ENCODE measurements at places on chromosomes 5 and 9. TPM values are rescaled to one million over a fixed set of nuclear protein-coding genes. Genes with fewer than 3 reads are reported as not detected.

- DNase-seq, result no peak
Observed at GRCh38 chr5:171984748-171985419, 21.6 kb downstream of the FBXW11 start.

DNA sequence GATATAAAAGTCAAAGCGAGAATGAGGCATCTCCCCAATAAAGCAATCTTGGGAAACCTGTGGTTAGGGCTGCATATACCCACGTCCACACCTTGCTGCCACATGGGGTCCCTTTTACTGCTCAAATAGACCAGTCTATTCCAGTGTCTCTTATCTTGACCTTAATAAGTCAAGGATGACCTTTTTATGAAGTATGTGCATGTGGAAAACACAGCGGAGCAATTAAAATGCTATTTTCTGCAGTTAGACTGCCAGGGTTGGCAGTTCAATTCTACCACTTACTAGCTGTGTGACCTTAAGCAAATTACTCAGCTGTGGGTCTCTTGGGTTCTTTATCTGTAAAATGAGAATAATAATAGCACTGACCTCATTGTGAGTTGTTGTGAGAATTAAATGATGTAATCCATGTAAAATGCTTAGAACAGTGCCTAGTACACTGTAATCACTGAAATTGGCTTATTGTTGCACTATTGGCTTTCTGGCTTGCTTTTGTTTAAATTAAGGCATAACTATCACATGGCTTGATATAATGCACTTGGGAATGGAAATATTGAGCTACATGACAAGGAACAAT, 67.8 kb upstream of the HSPB3 start:
- DNase-seq, result no peak

DNA sequence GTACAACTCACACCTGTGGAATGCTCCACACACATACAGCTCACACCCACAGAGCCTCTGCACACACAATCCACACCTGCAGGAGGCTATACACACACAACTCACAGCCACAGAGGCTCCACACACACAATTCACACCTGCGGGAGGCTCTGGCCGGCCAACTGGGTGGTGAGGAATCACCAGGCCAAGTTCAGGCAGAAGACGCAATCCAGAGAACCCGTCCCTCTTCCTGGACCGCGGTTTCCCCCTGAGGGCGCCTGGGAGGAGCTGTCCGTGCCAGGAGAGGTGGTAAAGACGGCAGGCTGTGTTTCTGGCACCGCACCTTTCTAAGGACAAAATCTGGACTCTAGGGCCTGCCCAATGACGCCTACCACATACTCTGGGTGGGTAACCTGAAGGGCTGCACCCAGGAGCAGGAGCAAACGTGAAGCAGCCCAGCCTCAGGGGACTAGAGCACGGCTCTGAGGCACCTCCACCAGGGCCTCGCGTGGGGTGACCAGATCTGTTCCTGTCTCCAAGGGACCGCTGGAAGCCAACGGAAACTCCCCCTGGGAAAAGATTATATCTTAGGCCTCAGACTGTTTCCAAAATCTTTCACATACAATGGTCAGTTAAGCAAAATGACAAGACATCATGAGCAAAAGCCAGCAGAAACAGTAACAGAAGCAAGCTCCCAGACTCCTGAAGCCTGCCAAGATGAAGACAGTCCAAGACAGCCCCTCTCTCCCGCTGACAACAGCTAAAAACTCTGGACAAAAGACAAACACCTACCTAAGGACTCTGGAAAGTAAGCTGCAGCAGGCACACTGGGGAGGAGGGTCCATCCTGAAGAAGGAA, 16.9 kb downstream of the CAMSAP1 start:
- no peak for DNase-seq

DNA sequence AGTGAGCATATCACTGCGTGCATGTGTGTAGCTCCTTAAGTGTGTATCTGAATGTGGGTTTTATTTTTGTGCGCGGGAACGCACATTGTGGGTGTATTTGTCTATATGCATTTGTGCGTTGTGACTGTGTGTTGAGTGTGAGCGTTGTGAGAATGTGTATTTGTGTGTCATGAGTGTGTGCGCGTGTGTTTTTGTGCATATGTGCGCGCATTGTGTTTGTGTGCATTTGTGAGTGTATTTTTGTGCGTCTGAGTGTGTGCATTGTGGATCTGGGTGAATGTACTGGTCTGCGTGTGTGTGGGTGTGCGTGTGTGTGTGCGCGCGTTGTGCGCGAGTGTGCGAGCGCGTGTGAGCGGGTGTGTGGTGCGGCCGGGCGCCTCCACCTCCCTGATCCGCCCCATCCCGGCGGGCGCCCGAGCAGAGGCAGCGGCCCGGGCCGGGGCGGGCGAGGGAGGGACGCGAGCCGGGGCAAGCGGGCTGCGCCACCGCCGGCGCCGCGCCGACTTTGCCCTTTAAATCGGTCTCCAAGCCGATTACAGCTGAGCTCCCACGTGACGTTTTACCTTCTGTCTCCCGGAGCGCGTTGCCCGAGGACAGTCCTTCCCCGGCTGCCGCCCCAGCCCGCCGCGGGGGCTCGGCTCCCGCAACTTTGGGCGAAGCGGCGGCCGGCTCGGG, at the start of gene RASGRF2:
TSS of gene RASGRF2 (plus strand) at position 596 of the 675 bp plus-strand sequence. CDS start 376 bp downstream, outside the sequence.
- peak; percentile 70 for DNase-seq

DNA sequence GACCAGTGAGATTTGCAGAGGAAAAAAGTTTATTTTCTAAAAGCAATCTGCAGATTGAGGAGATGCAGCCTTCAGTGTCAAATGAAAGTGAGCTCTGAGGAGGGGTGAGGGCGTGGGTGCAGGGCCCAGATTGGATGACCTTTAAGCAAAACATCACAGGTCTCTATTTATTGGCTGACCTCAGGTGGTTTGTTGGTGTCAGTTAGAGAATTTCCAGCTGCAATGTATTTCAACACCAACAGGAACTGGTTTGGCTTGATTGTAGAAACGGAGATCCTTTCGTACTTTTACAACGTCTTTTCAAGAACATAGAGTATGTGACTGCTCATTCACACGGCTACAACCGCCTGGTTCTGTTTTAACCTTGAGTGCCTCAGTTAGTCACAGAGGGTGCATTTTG, 1069.1 kb downstream of the EFNA5 start:
- DNase-seq, result no peak

The FOXD4 gene
- 0.22 TPM for total RNA-seq

The MYO10 gene
- not detected for total RNA-seq

All from activated naive CD8-positive, alpha-beta T cell treated with anti-CD3 and anti-CD28 coated beads, Interleukin-2, amount 10 ng/mL, durations not matched to agents 7 days and 5 days (primary cell).